ENCODE measurements at places on chromosomes 2 and 18.

DNA sequence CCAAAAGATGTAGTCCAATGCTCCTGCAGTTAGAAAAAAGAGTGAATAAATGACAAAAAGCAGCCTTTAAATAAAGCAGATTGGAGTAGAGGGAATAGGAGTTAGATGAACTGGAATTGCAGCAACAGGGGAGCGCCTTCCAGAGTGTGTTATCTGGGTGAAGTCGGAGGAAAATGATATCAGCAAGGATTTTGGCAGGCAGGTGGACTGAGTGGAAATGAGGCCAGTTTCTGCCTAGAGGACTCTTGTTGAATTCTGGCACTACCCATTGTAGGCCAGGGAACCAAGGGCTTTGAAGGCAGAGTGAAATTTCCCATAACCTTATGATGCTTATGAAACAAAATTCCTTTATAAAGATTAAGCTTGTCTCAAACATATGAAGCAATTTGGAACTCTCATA lies 59.8 kb downstream of the AKAIN1 start:
- H3K4me3 ChIP-seq, result no peak overlapping the region
- H3K27me3 ChIP-seq, result no peaks in the 10 kb centered on the region
- H3K27ac ChIP-seq, result no peak overlapping the region
- no peaks in the 10 kb centered on the region for H3K36me3 ChIP-seq
- no peak for DNase-seq

DNA sequence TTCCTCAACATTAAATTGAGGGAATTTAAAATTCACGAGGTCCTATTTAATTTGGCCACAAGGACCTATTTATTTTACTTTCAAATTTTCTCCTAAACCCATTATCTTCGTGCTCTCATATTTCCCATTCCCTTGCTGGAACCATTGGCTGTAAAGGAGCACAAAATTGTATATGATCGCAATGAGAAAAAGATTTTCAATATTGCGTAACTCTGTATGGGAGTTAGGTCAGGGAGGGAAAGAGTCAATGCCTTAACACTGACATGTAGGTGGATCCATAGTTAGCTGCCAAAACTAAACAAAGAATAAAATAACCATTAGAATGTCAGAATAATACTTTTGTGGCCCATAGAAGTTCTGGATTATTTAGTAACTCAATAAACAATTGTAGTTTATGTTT lies 40.6 kb upstream of the ZC3H15 start:
- no peaks in the 10 kb centered on the region for H3K36me3 ChIP-seq
- no peaks in the 10 kb centered on the region for H3K27me3 ChIP-seq
- no peaks in the 10 kb centered on the region for H3K4me1 ChIP-seq
- no peak for DNase-seq
- H3K27ac ChIP-seq, result no peak overlapping the region
- H3K4me3 ChIP-seq, result no peak overlapping the region

- H3K4me1 ChIP-seq, result peaks cover 24% of the 10 kb centered on the region
- H3K27ac ChIP-seq, result no peak overlapping the region
- DNase-seq, result no peak
- H3K27me3 ChIP-seq, result no peaks in the 10 kb centered on the region
- no peak overlapping the region for H3K4me3 ChIP-seq
- H3K36me3 ChIP-seq, result no peaks in the 10 kb centered on the region
These were observed 294.9 kb upstream of the FANCL start for GRCh38 chr2:58535990-58536389.

DNA sequence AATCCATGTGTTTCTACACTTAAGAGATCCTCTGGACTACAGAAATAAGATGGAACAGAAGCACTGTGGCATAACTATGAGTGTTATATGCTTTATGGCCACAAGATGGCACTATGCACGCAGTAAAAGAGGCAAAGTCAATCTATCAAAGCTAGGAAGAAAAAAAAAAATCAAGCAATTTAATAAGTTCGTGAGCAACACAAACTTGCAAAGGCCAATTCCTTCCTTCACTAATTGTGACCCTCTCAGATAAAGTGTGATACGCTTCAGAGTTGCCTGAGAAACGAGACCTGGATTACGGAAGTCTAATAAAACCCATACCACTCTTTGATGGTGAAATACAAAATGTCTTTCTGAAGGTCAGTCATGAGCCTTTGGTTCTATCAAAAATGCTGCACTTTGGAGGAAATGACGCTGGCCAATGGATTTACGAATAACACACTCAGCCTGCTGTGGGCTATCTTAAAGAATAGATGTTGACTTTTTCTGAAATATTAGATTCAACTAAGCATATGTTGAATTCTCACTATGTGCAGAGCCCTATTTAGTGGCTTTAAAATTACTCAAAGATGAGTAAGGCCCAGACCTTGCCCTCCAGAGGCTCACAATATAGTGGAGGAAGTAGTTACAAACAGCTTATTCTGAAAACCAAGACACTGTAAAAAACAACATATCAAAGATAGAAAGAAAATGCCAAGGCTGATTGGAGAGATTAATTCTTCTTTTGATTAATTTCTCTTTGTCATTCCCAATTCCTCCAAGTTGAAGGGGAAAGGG lies 35.5 kb upstream of the TTR start:
- no peaks in the 10 kb centered on the region for H3K4me1 ChIP-seq
- DNase-seq, result no peak
- no peak overlapping the region for H3K27ac ChIP-seq
- H3K4me3 ChIP-seq, result no peak overlapping the region
- H3K36me3 ChIP-seq, result no peaks in the 10 kb centered on the region

- peaks cover 2% of the 10 kb centered on the region for H3K27me3 ChIP-seq
- H3K36me3 ChIP-seq, result peaks cover 3% of the 10 kb centered on the region
- no peak for DNase-seq
These were observed 367.3 kb upstream of the HS6ST1 start for GRCh38 chr2:128685841-128686496.

- no peak overlapping the region for H3K27ac ChIP-seq
- no peak overlapping the region for H3K4me3 ChIP-seq
- H3K36me3 ChIP-seq, result no peaks in the 10 kb centered on the region
- peaks cover 4% of the 10 kb centered on the region for H3K27me3 ChIP-seq
These were observed 140.7 kb upstream of the PXDN start for GRCh38 chr2:1884933-1885580.

DNA sequence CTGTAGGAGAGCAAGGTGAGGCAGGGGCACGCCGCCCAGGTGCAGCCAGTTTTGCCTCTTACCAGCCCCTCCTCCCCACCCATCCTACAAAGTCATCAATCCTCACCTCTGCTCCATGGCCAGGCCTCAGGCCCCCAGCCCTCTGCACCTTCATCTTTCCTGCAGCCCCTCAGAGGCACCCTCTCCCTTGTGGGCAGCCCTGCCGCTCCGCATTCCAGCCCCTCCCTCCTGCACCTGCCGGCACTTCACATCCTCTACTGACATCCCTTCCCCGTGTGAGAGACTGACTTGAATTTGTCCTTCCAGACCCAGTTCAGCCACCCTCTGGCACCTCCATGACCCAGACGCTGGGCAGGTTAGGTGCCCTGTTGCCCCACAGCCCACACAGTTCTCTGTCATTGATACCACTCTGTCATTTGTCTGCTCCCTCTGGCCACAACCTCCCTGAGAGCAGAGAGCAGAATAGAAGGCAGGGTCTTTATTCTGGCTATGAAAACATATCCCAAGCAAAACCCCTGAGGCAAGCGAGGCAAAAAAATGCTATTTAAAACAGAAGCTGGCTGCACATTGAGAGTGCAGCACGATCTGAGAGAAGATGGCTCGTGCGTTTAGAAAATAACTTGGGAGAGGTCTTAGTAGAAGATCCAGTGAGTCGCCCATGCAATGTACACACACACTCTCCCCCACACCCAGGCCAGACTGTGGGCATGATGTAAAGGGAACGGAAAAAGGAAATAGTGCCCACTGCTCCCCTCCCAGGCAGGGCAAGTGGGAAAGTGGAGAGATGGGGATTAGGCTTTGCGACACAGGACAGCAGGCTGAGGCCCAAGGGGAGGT lies 25.9 kb downstream of the SDC1 start:
- no peak overlapping the region for H3K4me3 ChIP-seq
- H3K36me3 ChIP-seq, result peaks cover 6% of the 10 kb centered on the region
- H3K27ac ChIP-seq, result no peak overlapping the region

GRCh38 chr2:58594762-58595161 lies 353.6 kb upstream of the FANCL start:
- H3K4me3 ChIP-seq, result peak overlapping the region; percentile 57
- peak overlapping the region; percentile 92 for H3K27ac ChIP-seq
- DNase-seq, result no peak

GRCh38 chr2:226554701-226555100 lies 244.9 kb downstream of the IRS1 start:
- no peaks in the 10 kb centered on the region for H3K36me3 ChIP-seq
- no peaks in the 10 kb centered on the region for H3K4me1 ChIP-seq
- H3K27ac ChIP-seq, result no peak overlapping the region
- H3K4me3 ChIP-seq, result no peak overlapping the region
- peaks cover 3% of the 10 kb centered on the region for H3K27me3 ChIP-seq

DNA sequence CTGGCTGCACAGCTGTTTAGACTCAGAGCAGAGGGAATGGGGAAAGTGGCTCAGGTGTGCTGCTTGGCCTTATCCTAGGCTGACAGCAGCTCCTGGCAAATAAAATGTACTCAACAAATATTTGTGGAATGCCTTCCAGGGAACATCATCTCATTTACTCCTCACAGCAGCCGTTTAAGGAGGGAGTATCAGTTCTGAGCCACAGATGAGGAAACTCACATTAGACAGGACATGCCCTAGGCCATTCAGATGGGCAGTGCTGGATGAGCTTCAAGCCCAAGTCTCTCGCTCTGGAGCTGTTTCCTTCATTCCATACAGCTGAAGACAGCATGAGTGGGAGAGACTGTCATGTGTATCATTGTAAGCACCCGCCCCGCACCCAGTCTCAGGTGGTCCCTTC lies 129.6 kb upstream of the CNGA3 start:
- H3K36me3 ChIP-seq, result peaks cover 7% of the 10 kb centered on the region
- no peak overlapping the region for H3K4me3 ChIP-seq
- no peak overlapping the region for H3K27ac ChIP-seq
- DNase-seq, result no peak
- peaks cover 1% of the 10 kb centered on the region for H3K27me3 ChIP-seq

DNA sequence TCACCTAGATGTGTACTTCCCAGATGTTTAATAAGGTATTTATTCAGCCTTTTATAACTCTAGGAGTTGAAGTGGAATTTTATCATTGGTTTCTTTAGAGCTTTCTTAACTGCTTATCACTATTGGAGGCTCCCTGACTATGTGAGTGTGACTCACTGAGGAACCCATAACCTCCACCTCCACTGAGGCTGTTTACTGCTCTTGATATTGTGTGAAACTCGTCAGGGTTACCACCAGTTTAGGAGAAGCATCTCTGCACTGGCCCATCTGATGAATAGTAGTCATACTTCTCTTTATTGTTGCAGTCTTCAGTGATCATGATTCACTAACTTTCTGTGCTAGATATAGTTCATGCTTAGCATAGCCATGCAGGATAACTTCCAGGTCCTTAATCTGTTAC lies 79.6 kb upstream of the UBXN4 start:
- DNase-seq, result no peak
- H3K27ac ChIP-seq, result no peak overlapping the region
- peaks cover 12% of the 10 kb centered on the region for H3K4me1 ChIP-seq

DNA sequence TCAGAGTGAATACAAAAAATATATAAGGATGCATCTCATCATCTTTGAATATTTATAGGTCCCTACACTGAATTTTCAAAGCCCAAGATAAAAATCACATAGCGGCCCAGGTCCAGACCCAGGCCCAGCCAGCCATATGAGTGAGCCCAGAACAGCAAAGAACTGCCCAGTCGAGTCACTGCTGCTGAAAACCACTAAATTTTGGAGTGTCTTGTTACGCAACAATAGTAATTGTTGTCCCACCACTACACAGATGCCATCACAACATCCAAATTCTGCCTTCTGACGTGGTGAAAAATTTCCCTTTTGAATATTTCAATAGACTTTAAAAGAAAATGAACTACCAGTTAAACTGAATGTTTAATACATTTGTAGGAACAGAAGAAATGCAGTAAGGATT lies 5.7 kb downstream of the C18orf32 start:
- peaks cover 8% of the 10 kb centered on the region for H3K36me3 ChIP-seq
- H3K4me3 ChIP-seq, result no peak overlapping the region
- DNase-seq, result no peak
- peaks cover 5% of the 10 kb centered on the region for H3K4me1 ChIP-seq
- H3K27me3 ChIP-seq, result peaks cover 1% of the 10 kb centered on the region

GRCh38 chr18:7370802-7371201 lies 139.9 kb downstream of the LRRC30 start:
- H3K4me3 ChIP-seq, result no peak overlapping the region
- no peak for DNase-seq
- H3K27ac ChIP-seq, result no peak overlapping the region
- no peaks in the 10 kb centered on the region for H3K36me3 ChIP-seq

GRCh38 chr2:39479053-39479670 lies 42.1 kb upstream of the MAP4K3 start:
- no peak for DNase-seq
- no peaks in the 10 kb centered on the region for H3K36me3 ChIP-seq
- no peaks in the 10 kb centered on the region for H3K27me3 ChIP-seq
- no peak overlapping the region for H3K4me3 ChIP-seq
- no peak overlapping the region for H3K27ac ChIP-seq
- H3K4me1 ChIP-seq, result no peaks in the 10 kb centered on the region

DNA sequence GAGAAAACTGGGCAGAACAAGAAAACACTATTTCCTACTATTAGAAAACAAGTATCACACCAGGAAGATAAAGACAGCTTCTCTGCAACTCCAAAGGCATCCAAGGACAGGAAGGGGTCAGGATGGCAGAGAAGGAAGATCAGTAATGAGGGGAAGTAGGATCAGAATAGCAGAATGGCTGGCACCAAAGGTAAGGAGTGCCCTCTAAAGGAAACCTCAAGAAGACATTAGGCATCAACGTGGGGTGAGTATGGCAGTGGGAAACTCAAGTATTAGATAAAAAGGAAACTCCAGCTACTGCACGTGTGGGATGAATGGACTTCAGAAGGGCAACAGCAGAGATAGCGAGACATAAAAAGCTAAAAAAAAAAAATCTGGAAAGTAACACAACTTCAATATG lies 25.9 kb downstream of the HDLBP start:
- H3K4me1 ChIP-seq, result no peaks in the 10 kb centered on the region
- no peaks in the 10 kb centered on the region for H3K27me3 ChIP-seq
- no peaks in the 10 kb centered on the region for H3K36me3 ChIP-seq

DNA sequence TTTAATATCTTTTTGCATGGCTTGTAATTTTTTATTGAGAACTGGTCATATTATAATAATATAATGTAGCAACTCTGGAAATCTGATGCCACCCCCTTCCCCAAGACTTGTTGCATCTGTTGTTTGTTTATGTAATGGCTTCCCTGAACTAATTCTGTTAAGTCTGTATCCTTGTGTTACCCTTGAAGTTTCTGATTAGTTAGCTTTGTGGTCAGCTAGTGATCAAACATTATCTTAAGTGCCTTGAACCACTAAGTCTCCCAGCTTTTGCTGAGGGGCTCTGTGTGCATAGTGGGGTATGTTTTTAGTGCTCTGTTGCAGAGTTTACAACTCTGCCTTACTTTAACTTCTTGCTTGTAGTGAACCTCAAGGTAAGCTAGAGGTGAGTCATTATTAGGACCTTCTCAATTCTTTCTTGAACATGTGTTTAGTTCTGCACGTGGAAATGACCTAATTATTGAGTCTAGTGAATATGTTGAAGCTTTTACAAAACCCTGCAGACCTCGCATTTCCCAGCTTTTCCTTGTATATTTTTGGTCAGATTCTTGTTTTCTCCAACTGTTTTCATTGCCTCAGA lies 24.8 kb downstream of the SMCHD1 start:
- peaks cover 5% of the 10 kb centered on the region for H3K36me3 ChIP-seq
- no peaks in the 10 kb centered on the region for H3K27me3 ChIP-seq
- no peak for DNase-seq

Measured in glutamatergic neuron (in vitro differentiated cells).